ENCODE measurements at places on chromosomes 3 and 15.

DNA sequence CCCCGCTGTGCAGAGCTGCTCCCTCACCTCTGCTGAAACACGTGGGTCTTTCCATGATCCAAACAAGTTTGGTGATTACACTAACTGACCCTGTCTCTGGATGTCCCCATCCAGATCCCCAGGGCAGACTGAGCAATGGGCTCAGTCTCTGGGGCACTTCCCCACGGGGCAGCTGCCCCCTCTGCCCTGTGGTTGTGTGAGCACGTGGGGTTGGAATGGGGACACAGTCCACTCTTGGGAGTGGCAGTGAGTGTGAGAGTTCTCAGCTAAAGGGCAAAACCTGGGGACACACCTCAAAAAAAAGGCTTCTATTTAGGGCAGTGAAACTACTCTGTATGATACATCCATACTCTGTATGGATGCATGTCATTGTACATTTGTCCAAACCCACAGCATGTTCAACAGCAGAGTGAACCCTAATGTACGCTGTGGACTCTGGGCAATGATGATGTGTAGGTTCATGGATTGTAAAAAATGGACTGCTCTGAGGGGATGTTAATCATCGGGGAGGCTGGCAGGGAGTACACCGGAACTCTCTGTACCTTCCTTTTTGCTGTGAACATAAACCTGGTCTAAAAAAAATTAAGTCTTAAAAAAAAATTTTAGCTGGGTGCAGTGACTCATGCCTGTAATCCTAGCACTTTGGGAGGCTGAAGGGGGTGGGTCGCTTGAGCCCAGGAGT, 49.9 kb upstream of the BLM start:
- DNase-seq, result no peak

DNA sequence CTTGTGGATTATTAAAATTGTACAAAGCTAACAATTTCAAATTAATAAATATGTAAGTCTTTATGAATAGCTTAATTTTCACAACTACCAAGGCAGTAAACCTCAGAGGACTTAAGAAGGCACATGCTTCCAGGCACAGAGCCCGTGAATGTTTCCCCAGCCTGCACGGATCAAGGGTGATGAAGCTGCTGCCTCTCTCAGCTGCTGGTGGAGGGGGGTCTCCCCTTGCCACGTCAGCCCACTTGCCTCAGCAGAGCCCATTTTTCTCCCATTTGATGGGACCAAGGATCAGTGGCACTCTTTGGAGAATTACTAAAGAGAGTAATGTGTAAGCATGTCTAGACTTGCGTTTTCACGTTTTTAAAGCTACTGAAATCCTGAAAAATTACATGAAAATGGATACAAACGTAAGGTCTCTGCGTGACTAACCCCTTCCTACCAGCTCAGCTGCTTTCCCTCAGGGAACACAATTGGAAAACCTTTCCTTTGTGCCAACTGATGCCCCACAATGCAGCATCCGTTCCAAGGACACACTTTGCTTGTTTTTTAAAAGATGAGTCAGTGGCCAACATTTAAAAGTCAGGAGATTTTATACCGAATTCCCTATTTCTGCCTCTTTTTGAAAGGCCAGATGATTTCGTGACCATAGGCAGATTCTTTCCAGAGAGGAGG, 494.1 kb downstream of the GABRG3 start:
- DNase-seq, result no peak

DNA sequence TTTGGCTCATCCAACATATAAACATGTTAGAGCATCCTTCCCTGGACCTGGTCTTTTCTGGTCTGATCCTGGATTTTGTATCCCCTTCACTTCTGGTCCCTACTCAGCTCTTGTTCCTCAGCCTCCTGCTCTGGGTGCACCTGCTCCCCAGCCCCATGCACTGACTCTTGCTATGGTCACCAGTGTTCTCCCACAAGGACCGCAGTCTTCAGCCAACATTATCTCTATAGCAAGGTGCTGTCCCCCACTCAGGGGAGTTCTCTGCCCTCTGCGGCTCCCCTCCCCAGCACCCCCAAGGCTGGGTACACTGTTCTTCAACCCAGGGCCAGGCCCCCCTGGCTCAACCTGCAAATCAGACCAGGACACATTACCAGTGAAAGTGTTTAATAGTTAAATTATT, 80.2 kb downstream of the SEC22A start:
- DNase-seq, result no peak

GRCh38 chr3:99825004-99825640, 7.5 kb downstream of the CMSS1 start:
- DNase-seq, result peak; percentile 37

GRCh38 chr15:79924379-79924778, 27.6 kb upstream of the MTHFS start:
- DNase-seq, result no peak

DNA sequence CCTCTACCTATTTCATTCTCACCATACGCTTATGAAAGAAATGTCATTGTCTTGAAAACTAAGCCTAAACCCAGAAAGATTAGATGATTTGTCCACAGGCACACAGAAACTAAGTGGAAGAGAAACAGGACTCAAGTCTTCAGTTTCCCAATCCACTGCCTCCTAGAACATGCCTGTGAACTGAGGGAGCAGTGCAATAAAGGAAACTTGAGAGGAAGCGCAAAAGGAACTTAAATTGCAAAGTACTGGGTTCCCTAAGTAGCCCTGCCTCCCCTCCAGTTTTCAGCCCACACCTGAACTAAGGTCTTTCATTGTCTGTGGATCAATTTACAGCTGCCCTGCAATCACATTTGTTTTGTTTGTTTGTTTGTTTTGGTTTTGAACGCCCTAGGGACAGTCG, 56.7 kb upstream of the TSEN2 start:
- DNase-seq, result no peak

DNA sequence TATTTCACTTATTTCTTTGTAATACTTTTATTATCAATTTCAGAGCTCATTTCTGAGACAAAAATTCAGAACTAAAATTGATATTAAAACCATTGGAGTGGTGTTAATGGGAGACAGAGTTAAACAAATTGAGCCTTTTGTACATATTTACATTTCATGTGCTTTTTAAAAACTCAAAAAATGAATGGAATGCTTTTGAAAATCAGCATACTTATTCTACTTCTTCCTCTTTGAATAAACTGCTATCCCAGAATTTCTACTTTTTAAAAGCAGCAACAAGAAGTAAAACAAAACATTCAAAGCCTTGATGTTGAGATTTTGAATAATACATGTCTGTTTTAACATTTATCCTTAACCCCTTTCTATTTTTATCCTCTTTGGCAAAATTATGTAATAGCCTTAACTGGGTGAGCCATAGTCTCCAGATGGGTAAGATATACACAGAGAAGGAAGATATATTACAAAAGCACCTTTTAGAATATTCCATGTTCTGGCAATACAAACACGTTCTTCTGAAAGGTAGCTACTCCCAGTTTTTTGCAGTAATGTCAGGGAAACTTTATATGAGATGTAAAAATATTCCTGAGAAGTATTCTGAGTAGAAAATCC, 123.6 kb downstream of the MBNL1 start:
- DNase-seq, result no peak

- DNase-seq, result no peak
Measured at GRCh38 chr15:65958835-65959234, 89.5 kb downstream of the RAB11A start.

DNA sequence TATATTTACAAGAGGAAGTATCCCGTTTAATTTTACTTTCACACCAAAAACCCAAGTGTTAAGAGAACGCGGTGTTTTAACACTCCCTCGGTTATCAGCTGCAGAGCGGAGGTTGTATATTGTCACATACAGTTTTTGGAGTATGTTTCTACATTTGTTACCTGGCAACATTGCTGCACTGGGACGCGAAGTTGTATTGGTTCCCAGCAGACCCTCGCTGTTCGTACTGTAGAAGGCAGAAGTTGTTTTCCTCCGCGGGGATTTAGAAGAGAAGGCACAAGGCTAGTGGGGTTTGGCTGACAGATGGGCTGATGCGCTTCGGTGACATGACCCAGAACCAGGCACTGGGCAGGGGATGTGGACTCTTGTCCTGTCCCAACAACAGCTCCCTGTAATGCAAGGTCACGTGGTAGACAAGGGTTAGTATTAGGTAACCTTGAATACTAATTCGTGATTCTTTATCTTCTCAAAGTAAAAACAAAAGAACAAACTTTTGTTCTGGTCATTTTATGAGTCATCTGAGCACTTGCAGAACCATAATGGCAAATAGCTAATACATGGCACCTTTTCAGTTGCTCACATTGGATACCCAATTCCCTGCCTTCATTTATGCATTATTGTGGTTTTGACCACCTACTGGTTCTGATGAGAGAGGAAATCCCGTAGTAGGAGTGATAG, 230.4 kb upstream of the BHLHE40 start:
- peak; percentile 33 for DNase-seq

GRCh38 chr3:5489536-5489935, 302.0 kb downstream of the EDEM1 start:
- DNase-seq, result no peak

DNA sequence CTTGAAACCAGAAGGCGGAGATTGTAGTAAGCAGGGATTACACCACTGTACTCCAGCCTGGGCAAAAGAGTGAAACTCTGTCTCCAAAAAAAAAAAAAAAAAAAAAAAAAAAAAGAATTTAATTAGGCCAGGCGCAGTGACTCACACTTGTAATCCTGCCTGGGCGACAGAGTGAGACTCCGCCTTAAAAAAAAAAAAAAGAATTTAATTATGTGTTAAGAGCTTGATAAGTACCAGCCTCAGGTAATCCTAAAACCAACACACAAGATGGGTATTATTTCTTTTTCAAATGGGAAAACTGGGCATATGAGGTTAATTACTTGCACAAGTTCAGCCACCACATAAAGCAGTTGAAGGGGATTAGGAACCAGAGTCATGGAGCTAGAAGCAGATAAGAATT, 49.0 kb downstream of the PBRM1 start:
- DNase-seq, result no peak

GRCh38 chr3:24890012-24890411, 395.4 kb upstream of the THRB start:
- no peak for DNase-seq

DNA sequence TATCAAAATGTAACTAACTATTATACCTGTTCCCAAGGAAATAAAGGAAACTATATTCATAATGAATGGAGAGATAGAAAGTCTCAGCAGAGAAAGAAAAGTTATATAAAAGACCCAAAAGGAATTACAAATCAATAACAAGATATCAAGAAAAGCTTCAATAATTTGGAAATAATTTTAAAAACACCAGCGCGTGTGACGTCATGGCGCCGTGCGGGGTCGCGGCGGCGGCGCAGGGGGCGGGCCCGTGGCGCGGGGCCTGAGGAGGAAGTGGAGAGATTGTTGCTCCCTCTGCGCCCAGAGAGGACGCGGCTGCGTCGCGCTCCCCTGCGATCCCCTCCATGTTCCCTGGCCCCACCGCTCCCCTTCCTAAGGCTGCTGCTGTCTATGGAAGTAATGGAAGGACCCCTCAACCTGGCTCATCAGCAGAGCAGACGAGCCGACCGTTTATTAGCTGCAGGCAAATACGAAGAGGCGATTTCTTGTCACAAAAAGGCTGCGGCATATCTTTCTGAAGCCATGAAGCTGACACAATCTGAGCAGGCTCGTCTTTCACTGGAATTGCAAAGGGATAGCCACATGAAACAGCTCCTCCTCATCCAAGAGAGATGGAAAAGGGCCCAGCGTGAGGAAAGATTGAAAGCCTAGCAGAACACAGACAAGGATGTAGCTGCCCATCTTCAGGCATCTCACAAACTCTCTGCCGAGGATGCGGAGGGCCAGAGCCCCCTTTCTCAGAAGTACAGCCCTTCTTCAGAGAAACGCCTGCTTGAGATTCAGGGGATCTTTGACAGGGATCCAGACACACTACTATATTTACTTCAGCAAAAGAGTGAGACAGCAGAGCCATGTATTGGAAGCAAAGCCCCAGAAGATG, 4.1 kb downstream of the XCR1 start:
- DNase-seq, result no peak

DNA sequence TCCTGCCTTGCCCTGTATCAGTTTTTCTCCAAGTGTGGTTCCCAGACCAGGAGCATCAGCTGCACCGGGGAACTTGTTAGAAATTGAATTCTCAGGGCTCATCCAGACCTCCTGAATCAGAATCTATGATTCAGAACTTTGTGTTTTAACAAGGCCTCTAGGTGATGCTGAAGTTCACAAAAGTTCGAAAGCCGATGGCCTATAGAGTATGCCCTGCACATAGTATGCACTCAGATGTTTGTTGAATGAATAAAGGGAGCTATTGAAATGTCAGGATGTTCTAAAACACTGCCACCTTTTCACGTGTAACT, 664 bp upstream of the LARP6 start:
- peak; percentile 56 for DNase-seq

- no peak for DNase-seq
Measured at GRCh38 chr3:143220741-143221140, 101.2 kb downstream of the CHST2 start.

GRCh38 chr3:161557445-161558150, 61.0 kb downstream of the OTOL1 start:
- no peak for DNase-seq

GRCh38 chr3:143885780-143886427, 37.6 kb upstream of the SLC9A9 start:
- DNase-seq, result peak; percentile 43

DNA sequence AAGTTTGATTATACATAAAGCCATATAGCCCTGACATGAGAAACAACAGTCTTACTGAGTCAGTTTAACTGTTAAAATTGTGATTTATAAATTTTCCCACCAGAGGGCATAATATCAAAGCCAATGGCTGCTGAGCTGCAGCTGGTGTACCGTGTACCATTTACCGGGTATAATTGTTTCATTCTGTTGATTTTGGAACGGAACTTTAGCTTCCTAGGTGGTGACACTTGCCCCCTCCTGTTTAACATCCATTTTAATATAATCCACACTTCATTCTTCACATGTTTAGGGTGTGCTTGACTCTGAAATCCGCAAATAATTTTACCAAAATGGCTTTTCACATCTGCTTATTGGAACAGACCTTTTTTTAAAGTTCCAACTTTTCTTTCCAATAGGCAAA, 72.8 kb downstream of the SLC9A9 start:
- DNase-seq, result peak; percentile 43

DNA sequence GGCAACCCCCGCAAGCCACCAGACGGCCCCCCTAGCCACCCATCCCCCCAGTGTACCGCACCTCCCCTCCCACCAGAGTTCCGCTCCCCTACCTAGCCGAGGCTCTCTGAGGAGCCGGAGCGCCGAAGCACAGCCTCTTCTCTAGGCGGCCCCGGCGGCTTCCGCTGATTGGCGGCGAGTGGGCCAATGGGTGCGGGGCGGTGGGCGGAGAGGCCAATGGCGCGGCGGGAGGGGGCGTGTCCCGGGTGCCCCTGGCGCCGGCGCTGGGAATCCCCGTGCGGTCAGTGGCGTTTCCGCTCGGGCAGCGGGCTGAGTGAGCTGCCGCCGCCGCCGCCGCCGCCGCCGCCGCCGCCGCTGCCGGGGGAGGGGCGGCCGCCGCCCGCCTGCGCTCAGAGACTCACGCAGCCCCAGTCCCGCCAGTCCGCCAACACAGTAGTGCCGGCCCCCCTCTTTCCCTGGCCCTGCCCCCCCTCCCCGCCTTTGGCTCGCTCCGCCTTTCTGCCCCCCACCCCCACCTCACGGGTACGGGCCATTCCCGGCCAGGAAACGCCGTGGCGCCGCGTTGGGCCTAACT, at the start of gene SETD5:
Gene SETD5 (plus strand): TSS at position 284 of the 574 bp plus-strand sequence. CDS start 31,324 bp downstream, outside the sequence.
- DNase-seq, result peak; percentile 98

All from kidney tubule cell (primary cell).